ENCODE measurements at places on chromosomes 3 and 15.

- no peak for DNase-seq
These were observed 10.2 kb upstream of the MAPK6 start for GRCh38 chr15:52008698-52009434.

DNA sequence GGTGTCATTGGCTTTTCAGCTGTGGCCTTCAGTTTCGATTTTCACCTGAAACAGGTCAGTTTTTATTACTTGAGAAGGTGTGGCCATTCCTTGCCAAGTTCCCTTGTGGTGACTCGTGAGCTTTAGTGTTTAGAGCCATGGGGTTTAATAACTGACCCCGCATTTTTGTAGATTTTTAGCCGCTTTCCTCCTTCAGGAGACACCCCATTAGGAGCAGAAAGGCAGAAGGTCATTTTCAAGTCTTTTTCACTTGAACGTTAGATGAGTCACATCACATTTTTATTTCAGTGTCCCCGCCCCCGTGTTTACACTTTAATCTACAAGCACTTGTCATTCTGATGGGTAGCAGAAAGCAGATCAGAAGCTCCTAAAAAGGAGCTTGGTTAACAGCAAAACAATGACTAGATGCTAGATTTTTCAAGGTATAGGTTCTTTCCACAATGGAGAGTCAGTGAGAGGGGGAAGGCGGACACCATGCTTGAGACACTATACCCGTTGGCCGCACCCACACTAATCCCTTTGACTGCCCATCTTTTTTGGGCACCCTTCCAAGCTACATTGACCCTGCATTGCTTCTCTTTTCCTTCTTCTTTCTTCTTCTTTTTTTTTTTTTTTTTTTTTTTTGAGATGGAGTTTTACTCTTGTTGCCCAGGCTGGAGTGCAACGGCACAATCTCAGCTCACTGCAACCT lies 132.7 kb downstream of the GHSR start:
- DNase-seq, result no peak

GRCh38 chr3:184525337-184526087 lies 36.1 kb upstream of the EPHB3 start:
- no peak for DNase-seq

DNA sequence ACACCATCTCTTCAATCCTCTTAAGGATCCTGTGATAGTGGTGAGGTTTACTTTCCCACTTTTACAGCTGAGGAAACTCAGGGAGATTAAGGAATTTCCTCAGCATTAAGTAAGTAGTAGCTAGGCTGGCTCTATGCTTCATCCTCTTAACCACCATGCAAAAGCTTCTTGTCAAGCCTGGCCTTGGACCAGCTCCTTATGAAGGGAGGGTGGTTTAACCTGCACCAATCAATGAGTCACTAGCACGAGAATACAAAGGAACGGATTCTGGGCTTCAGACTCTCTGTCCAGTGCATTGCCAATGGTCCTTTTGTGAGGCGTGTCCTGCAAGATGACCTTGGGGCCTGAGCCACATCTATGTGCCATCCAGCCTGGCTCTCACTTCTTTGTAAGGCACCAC lies 202.0 kb upstream of the CFAP20DC start:
- no peak for DNase-seq

DNA sequence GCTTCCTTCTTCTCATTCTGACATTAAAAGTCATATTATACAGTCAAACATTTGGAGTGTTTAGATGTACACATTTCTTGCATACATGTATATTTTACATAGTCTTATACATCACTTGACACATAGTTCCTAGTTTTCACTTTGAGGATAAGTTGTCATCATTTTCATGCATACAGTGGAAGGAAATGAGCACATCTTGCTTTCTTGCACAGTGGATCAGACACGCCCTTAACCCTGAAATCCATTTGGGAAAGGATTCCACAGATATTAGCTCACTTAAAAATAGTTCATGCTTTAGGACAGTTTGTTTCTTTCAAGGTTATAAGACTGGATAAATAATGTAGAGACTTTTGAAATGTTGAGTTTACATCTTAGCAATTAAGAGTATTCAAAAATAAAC lies 148.6 kb upstream of the MME start:
- no peak for DNase-seq

DNA sequence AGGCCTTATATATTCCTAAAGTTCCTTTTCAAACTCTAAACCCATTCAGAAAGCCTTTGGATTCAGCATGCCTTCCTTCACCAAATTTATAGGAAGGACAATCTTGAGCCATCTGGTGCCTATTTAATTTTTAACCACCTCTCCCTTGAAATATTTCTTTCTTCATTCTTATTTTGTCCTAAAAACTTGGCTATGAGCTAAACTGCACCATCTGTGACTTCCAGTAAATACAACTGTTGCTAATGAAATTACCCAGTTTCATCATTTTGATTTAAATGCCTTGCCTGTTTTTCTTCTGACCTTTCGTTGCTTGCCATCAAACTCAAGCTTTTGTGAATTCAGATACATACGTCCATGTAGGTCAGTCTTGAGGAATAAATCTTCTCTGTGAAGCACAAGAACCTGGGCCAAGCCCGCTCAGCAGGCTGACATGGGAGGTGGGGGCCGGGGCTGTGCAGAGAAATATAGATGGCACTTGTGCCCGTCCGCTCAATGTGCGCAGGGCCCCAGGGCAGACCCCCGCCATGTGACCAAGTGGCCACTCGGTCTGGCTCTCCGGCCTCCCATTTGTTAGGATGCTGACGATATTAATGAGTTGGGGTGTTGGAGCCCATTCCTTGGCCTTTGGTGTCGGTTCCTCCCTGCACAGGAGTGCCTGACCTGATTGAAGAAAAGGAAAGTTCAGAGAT lies 335.9 kb downstream of the VPS13C start:
- no peak for DNase-seq
